Sigmoid colon (tissue), 7 donors: ENCODE measurements at places on chromosomes 2 and 18. TPM values are rescaled to one million over a fixed set of nuclear protein-coding genes. Genes with fewer than 3 reads are reported as not detected.
A peak's percentile ranks its signal among the peaks of the same experiment; 100 is the strongest.

DNA sequence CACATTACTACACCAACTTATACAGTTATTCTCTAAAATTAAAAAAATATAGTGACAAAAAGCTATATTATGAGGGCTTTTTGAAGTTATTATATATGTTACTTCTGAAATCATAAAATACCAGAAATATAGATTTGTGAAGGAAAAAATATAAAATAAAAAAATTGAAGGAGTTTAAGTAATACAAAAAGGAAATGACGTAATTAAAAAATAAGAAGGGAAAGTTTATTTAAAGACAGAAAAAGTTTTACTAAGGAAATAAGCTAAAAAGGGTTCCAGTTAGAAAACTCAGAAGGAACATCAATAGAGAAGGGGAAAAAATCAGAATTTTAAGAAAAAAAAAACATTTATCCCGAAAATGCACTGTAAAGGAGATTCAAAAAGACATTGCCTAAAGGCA is 697.1 kb downstream of the MBD2 start:
- DNase-seq, result no peak

DNA sequence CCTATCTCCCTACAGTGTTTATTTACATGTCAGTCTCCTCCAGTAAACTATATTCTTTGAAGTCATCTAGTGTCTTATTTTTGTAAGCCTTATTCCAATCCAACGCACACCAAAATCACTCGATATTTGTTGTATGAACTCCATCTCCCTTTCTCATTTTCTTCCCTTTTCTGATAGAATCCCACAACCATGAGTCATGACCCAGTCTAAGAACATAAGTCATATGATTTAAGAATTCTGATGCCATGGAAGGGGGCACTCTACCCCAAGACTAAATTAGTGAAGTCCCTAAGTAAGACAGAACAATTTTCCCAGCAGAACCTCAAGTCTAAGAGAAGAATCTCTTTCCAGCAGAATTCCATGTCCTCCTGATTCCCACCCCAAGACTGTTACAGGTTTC is 5.4 kb downstream of the CHMP3 start:
- no peak for DNase-seq

GRCh38 chr2:136058262-136058661 is 59.7 kb downstream of the CXCR4 start:
- no peak for DNase-seq

- no peak for DNase-seq
Measured at GRCh38 chr18:50231621-50232020, 34.7 kb downstream of the CFAP53 start.

- DNase-seq, result no peak
Measured at GRCh38 chr2:135870571-135870970, 5.7 kb downstream of the MCM6 start.

- no peak for DNase-seq
Measured at GRCh38 chr2:135154962-135155361, 102.9 kb downstream of the RAB3GAP1 start.

DNA sequence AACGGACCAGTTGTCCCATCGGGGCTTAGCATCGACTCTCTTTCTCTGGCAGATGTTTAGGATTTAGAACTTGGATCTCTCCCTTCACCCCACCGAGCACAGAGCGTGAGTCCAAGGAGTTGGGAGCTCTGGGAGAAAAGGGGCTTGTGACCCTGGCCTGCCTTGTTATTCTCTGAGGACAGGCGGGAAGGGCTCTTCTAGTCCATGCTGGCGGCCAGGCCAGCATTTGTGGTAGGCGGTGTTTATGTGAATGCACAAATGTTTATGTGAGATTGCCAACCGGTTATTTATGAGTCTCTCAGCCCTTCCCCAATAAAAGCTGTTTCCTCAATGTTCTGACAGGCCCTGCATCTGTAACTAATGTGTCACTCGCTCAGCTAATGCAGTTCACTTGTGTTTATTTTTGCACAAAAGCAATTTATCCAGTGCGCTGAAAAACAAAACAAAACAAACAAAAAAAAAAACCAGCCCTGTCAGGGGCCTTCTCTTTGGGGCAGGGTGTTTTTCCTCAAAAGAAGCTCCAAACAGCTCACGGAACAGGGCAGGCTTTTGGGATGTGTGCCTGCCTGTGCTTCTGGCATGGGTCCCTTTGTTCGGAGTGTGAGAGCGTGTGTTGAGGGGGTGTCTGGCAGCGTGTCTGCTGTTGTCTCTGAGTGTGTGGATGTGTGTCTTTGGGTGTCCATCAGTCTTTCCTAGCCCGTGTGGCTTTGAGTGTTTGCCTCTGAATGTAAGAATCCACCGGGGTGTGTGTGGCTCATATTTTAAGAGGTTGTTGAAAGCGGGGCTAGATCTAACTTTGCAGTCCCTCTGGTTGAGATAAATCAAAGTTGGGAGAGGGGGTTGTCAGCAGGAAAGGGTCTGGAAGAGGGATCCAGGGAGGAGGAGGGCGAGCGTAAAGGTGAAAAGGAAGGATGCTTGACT is 52.8 kb upstream of the HAAO start:
- peak; percentile 89 for DNase-seq

DNA sequence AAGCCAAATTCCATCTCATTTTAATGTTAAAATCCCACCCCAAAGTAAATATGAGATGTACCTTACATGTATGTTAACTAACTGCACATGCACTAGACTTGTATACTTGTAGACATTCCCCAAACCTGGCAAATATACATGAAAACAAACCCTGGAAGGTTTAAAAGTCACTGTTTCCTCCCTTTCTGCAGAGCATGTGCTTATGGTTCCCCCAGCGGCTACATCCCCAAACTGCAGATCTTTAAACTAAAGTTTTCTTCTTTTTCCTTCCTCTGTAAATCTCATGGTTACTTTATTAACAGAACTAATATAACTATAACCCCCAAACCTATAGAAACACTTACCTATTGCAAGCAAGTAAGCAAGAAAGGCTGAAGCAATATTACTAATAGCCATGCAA is 731.5 kb downstream of the LRP1B start:
- no peak for DNase-seq

DNA sequence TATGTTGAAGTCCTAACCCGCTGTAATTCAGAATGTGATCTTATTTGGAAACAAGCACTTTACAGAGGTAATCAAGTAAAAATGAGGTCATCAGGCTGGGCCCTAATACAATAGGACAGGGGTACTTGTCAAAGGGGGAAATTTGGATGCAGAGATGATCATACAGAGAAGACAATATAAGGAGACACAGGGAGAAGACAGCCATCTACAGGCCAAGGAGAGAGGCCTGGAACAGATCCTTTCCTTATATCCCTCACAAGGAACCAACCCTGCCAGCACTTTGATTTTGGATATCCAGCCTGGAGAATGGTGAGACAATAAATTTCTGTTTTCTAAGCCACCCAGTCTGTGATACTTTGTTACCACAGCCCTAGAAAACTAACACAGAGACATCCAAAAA is 104.3 kb downstream of the METTL4 start:
- DNase-seq, result no peak

DNA sequence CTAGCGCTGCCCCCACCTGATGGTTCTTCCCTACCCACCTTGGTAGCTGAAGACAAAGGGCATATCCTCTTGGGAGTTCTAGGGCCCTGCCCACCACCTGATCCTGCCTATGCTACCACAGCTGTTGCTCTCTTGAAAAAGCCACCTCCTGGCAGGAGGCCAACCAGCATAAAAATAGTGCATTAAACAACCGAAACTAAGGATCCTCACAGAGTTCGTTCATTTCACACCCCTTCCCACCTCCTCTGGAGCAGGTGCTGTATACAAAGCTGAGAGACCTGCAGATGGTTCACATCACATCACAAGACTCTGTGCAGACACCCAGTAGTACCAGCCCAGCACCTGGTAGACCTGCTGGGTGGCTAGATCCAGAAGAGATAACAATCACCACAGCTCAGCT is 1348.0 kb upstream of the TMEFF2 start:
- DNase-seq, result no peak

DNA sequence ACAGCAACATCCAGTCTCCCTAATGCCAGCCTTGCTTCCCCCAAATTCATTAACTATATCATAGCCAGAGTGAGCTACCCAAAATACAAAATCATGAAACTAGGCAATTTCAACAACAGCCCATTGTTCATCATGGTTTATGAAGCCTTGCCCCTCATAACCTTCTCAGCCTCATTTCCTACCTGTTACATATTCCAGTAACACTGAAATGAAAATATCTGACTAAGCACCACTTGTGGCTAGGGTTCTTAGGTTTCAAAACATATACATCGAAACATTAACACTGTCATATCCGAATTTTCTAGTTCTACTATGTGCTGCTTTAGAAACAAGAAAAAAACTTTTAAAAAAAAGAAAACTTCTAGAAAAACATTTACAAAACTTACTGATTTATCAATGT is 59.5 kb downstream of the ATAD2B start:
- DNase-seq, result no peak

DNA sequence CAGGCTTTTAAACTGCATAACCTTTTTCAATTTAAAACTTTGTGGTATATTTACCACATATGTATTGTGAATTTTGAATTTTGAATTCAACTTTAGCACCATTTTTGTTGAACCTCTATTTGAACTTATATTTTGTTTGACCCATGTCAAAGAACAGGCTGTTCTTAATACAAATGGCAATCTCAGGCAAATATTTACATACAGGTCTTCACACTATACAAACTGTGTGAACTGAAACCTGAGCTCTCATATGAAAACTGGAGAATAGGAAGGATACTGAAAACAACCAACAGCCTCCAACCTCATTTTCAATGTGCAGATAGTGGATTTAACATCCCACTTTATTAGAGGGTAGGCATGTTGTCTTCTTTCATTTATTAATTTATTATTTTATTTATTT is 491.8 kb downstream of the KCNJ3 start:
- no peak for DNase-seq

GATA6 gene
- polyA plus RNA-seq, result 13.6 TPM

KIAA1328 gene
- 2.1 TPM for polyA plus RNA-seq

GAD1 gene
- polyA plus RNA-seq, result not detected
